A549 treated with RU486 at 1 μM for 4 hours (cell line): ENCODE measurements at places on chromosomes 2 and 18. TPM values are rescaled to one million over a fixed set of nuclear protein-coding genes. Genes with fewer than 3 reads are reported as not detected.

COLEC12 gene
- 0.02 to 0.05 TPM (median 0.05 TPM) in 3 of 5 replicates, not detected in the others for total RNA-seq

GKN2 gene
- total RNA-seq = 1.8 to 3.5 TPM (median 2.8 TPM) in 5 replicates

ASB18 gene
- total RNA-seq = not detected in 5 replicates

PSMA8 gene
- not detected in 5 replicates for total RNA-seq

PDE1A gene
- 0.12 to 0.33 TPM (median 0.15 TPM) in 3 of 5 replicates, not detected in the others for total RNA-seq

UGT1A7 gene
- 3.4 to 6.3 TPM (median 3.9 TPM) in 5 replicates for total RNA-seq

PRSS56 gene
- total RNA-seq = 0.14 to 0.27 TPM (median 0.22 TPM) in 4 of 5 replicates, not detected in the other

SIGLEC15 gene
- total RNA-seq = 0.07 to 0.08 TPM (median 0.07 TPM) in 3 of 5 replicates, not detected in the others

SKA1 gene
- total RNA-seq = 10.4 to 14.0 TPM (median 12.1 TPM) in 5 replicates

CABLES1 gene
- total RNA-seq = 12.2 to 14.0 TPM (median 13.3 TPM) in 5 replicates

DQX1 gene
- 0.06 to 0.23 TPM (median 0.15 TPM) in 3 of 5 replicates, not detected in the others for total RNA-seq

RTP5 gene
- total RNA-seq = not detected in 5 replicates

SAG gene
- total RNA-seq = not detected in 5 replicates

UGT1A10 gene
- total RNA-seq = 0.15 to 0.17 TPM in 2 of 5 replicates, not detected in the others

BOLL gene
- not detected in 5 replicates for total RNA-seq

DNAH7 gene
- total RNA-seq = 0.56 to 1.7 TPM (median 1.0 TPM) in 5 replicates

C2orf74 gene
- total RNA-seq = 15.3 to 20.4 TPM (median 17.4 TPM) in 5 replicates

ANO7 gene
- total RNA-seq = 1.7 to 2.7 TPM (median 1.9 TPM) in 5 replicates

TUBA3E gene
- not detected in 5 replicates for total RNA-seq

DUSP2 gene
- total RNA-seq = 0.14 to 0.85 TPM (median 0.51 TPM) in 5 replicates

MBP gene
- total RNA-seq = 21.6 to 27.5 TPM (median 24.5 TPM) in 5 replicates

REG3G gene
- total RNA-seq = not detected in 5 replicates

IL36G gene
- not detected in 5 replicates for total RNA-seq

DCC gene
- not detected in 5 replicates for total RNA-seq

CYS1 gene
- 0.90 to 1.6 TPM (median 1.4 TPM) in 5 replicates for total RNA-seq

SMC6 gene
- 14.6 to 37.2 TPM (median 31.7 TPM) in 5 replicates for total RNA-seq

SERPINB11 gene
- 0.22 TPM in 1 of 5 replicates, not detected in the others for total RNA-seq

GRHL1 gene
- 0.73 to 2.7 TPM (median 1.2 TPM) in 5 replicates for total RNA-seq

ALKAL2 gene
- not detected in 5 replicates for total RNA-seq

CTLA4 gene
- not detected in 5 replicates for total RNA-seq

CERKL gene
- 0.17 to 0.32 TPM (median 0.24 TPM) in 5 replicates for total RNA-seq

CCL20 gene
- total RNA-seq = 3.0 to 5.8 TPM (median 4.3 TPM) in 5 replicates

TIGD1 gene
- total RNA-seq = 4.0 to 5.3 TPM (median 5.0 TPM) in 5 replicates

DAW1 gene
- total RNA-seq = 2.0 to 2.9 TPM (median 2.3 TPM) in 5 replicates

VRK2 gene
- 19.9 to 34.7 TPM (median 29.6 TPM) in 5 replicates for total RNA-seq

TMEM200C gene
- 0.07 TPM in 1 of 5 replicates, not detected in the others for total RNA-seq

SPHKAP gene
- not detected in 5 replicates for total RNA-seq

IL36A gene
- total RNA-seq = not detected in 5 replicates

MDH1B gene
- 1.1 to 3.0 TPM (median 1.2 TPM) in 5 replicates for total RNA-seq

ANKRD30B gene
- not detected in 5 replicates for total RNA-seq

KCNJ3 gene
- total RNA-seq = not detected in 5 replicates

SKOR2 gene
- total RNA-seq = not detected in 5 replicates

CD207 gene
- not detected in 5 replicates for total RNA-seq

LAMA3 gene
- 29.8 to 39.0 TPM (median 38.4 TPM) in 5 replicates for total RNA-seq

C18orf54 gene
- 1.1 to 3.2 TPM (median 2.7 TPM) in 5 replicates for total RNA-seq

TSHZ1 gene
- total RNA-seq = 4.7 to 6.9 TPM (median 6.2 TPM) in 5 replicates

ONECUT2 gene
- total RNA-seq = 0.21 to 0.48 TPM (median 0.37 TPM) in 5 replicates

DUSP11 gene
- total RNA-seq = 31.7 to 45.4 TPM (median 41.7 TPM) in 5 replicates

IKZF2 gene
- 0.06 to 0.72 TPM (median 0.12 TPM) in 5 replicates for total RNA-seq

NEUROD1 gene
- total RNA-seq = not detected in 5 replicates

FAM237A gene
- not detected in 5 replicates for total RNA-seq

RBM44 gene
- 0.14 to 0.33 TPM (median 0.18 TPM) in 5 replicates for total RNA-seq

RBKS gene
- total RNA-seq = 6.0 to 8.9 TPM (median 8.0 TPM) in 5 replicates

PCARE gene
- total RNA-seq = not detected in 5 replicates

CHMP1B gene
- total RNA-seq = 34.1 to 53.3 TPM (median 46.4 TPM) in 5 replicates
